Stimulated activated CD4-positive, alpha-beta T cell treated with anti-CD3 and anti-CD28 coated beads, Interleukin-1b, Interleukin-23, amount 100 ng/mL, for 1 hour (primary cell): ENCODE measurements at places on chromosomes 1 and 21.

- no peak for DNase-seq
These were observed 64.1 kb downstream of the LRRN2 start for GRCh38 chr1:204621396-204621795.

- no peak for DNase-seq
These were observed 40.2 kb upstream of the S1PR1 start for GRCh38 chr1:101196668-101197067.

DNA sequence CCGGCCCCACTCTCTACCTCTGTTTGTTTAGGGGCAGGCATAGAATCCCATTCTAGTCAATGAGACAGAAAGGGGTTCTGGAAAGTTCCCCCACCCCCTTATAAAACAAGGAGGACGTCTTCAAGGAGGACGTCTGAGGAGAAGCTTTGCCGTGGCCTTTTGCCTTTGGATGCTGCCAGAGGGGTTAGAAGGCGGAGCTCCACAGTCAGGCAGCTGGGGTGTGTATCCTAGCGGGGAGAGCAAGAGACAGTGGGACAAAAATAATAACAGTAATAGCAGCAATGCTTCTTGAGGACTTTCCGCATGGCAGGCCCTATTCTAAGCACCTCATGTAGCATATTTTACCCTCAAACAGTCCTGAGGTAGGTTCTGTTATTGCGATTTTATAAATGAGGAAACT is 48.2 kb upstream of the TENT5B start:
- DNase-seq = no peak

DNA sequence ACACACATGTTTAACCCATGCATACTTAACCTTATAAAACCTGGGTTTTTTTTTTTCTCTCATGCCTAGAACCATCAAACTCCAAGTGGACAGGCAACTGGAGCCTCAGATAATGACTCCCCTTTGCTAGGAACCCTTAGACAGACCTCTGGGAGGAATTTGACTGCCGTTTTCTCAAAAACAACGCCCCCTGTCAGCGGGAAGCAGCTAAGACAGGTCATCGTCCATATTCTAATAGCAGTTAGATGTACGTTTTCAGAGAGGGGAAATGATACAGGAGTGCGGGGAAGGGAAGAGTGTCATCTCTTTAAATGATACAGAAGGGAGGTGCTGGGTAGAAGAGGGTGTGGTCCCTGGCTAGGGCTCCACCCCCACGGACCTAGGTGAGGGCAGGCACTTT is 34.7 kb downstream of the LRRC3 start:
- no peak for DNase-seq

DNA sequence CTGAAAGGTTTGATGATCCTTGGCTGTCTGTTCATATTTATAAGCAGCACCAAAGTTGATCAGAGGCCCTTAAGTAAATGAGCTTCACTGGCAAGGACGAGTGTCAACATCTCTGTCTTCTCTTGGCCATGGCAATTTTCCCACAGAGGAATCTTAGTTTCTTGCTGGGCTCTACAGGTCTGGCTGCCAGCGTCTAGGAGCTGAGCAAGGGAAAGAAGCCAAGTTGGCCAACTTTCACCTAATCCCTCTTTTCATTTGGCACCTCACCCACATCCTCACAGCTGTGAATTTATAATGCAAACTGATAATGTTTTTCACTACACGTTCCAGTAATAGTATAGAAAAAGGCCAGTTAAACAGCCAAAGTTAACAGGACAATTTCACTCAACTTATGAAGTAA is 99.0 kb upstream of the LBR start:
- no peak for DNase-seq

DNA sequence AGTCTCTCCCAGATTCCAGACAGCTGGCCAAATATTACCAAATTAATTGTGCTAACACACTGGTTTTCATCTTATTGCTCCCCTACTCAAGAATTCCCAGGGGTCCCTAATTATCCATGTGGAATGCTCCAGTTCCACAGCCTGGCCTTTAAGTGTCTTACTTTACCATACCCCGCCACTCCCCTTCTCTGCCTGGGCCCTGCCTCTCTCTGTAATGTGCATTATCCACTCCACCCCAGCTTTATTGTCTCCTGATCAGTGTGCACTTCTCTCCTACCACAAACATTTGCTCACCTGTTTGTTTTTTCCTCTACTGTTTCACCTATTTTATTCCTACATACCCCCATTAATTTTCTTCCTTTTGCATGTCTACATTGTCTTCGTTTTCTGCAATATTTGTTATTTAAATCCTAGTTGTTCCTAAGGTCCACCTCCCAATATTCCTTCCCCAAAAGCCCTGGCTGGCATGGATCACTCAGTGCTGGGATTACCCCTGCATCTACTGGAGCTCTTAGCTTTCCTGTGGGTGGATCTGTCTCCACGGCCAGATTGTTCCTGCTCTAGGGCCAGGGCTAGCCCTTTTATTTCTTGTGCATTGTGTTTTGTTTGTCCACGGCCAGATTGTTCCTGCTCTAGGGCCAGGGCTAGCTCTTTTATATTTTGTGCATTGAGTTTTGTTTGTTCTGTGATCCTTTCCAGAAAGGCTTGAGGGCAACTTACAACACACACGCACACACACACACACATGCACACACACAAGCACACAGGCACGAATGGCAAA is 33.4 kb upstream of the ATP1B1 start:
- DNase-seq = no peak

DNA sequence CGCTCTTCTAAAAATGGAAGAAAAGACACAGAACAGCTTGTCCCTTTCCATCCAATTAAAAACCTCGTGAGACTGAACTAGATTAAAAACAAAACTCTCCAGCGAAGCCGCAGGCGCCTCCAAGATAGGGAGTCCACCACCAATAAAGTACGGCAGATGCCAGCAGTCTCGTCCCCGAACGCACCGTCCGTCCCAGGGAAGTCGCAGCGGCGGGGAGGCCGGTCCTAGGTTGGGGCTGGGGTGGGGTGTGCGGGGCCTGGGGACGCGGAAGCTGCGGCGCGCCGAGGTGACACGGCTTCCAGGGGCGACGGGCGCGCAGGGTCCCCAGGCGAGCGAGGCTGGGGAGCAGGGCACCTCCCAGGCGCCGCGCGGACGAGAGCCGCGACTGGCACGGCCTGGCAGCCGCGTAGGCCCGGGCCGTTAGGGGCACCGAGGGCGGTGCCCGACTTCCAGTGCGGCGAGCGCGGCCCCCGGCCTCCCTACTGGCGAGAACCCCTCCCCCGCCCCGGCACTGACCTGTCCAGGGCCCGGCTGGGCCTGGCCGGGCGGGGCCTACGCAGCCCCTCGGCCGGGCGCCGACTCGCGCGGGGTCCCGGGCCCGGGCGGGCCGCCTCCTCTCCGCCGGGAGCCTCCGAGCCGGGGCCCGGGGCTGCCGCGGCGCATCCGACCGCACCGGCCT is 28.3 kb upstream of the A3GALT2 start:
- peak; percentile 3 for DNase-seq

DNA sequence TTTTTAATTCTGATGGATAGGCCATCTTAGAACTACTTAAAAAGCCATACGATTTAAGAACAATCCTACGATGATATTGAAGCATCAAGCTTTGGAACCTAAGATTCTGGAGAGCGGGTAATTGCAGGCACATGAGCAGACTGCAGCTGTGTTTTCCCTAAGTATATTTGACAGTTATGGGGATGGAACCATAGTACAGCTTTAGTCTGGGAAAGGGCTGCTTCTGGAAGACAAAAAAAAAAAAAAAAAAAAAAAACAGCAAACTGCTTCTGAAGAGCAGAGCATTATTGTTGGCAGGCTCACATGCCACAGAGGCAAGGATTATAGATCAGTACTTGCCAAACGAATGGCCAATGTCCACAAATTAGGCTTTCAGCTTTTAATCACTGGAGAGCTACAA is 1618.7 kb downstream of the AMY1C start:
- DNase-seq = no peak

DNA sequence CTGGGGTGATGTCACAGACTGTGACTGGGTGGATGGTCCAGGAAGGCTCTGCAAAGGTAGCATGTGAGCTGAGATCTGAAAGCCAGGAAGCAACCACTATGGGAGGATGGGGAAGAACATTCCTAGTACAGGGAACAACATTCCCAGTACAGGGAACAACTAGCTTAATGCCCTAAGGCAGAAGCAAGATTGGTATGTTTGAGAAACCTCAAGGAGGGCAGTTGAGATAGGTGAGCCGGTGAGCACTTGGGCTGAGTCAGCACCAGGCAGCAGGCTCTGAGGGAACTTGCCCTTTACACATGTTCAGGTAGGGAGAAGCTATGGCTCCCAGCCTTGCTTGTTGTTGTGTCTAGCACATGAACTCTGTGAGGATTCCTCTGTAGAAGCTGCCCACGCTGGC is 24.2 kb upstream of the CACNA1E start:
- DNase-seq = no peak

DNA sequence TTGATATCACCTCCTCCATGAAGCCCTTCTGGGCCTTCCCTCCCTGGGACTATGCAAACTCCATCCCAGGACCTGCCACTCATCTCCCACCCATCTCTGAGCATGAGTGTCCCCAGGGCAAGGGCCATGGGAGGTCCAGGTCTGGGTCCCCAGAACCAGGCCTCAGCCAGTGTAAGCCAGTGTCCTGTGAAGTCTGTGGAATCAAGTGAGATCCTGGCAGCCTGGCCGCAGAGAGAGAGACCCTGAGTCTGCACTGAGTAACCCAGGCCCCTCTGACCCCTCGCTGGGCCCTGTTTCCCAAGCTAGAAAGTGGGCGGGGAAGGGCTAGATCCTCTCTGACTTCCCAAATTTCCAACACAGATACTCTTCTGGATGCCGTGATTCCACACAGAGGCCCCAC is 132.7 kb downstream of the DMRTB1 start:
- no peak for DNase-seq

DNA sequence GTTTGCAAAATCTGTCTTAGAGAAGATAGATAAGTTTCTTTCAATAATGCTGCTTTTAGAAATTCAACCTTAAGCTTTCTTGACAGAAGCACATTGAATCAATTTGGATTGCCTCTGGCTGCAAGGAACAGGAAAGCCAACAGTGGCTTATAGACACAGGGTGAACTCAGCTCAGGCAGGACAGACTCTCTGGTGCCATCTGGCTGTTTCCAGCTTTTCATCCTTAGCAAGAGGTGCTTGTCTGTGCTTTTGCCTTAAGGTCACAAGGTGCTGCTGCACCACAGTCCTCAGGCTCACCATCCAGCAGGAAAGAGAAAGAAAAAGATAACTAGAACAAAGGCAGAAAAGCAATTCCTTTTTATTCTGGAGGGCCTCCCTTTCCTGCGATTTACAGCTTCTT is 93.7 kb upstream of the ETS2 start:
- DNase-seq = no peak

GRCh38 chr1:163608979-163609378 is 287.2 kb downstream of the NUF2 start:
- no peak for DNase-seq

- no peak for DNase-seq
These were observed 50.0 kb downstream of the SH3GLB1 start for GRCh38 chr1:86754265-86754974.

GRCh38 chr1:231584117-231584516 is 42.5 kb upstream of the DISC1 start:
- no peak for DNase-seq

DNA sequence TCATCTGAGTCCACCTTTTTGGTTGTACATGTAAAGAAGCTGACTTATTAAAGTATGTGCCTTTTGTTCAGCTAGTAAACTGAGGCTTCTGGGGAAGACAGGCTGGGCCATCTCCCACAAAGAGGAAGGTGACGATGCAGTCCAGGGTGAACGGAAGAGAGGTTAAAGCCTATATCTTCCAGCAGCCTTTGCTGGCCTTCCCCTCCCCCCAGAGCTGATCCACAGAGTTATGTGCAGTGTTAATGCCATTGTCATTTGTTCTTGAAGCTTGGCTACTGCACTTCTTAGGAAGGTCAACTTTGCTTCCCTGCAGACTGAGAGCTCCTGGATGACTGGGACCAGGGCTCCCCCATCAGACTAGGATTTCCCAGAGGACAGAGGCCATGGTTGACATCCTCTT is 2.2 kb downstream of the SLC30A2 start:
- no peak for DNase-seq

DNA sequence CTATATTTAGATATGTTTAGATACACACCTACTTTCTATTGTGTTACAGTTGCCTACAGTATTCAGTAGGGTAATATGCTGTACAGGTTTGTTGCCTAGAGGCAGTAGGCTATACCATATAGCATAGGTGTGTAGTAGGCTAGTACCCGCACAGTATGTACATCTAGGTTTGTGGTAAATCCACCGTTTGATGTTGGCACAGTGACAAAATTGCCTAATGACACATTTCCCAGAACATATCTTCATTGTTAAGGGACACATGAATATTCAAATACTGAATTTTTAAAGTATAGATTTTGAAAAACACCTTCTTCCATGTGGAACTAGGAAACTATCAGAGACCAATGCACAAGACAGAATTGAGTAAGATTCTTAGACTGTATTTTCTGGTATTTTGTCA is 22.6 kb upstream of the PDC start:
- DNase-seq = no peak

DNA sequence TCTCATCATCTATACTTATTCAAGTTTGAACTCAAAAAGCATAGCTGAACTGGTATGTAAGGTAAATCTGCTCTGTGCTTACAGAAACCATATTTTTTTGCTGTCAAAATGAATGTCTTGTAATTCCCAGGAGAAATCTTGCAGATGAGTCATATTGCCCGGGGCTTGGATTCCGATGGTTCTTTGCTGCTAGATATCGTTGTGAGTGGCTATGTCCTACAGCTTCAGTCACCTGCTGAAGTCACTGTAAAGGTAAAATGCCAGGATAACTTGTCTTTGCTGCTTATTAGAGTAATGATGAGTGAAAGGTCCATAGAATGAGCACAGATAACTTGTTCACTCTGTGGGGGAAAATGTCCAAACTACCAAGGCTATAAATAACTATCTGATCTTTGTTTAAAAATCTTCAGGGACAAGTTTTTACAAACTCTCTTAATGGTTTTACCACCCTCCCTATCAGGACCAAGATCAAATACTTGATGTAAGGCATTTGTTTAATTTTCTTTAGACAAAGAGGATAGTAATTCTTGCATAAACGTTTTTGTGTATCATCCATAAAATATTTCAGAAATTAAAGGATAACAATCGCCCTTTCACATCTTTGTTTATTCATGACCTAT is 222.3 kb downstream of the TPR start:
- no peak for DNase-seq

GRCh38 chr1:8591569-8591968 is 225.9 kb downstream of the RERE start:
- no peak for DNase-seq

GRCh38 chr1:205449254-205449749 is 6.5 kb downstream of the BLACAT1 start:
- no peak for DNase-seq

GRCh38 chr1:33347650-33347992 is 26.7 kb upstream of the A3GALT2 start:
- no peak for DNase-seq

GRCh38 chr1:229432116-229432461 is 1.8 kb downstream of the ACTA1 start:
- no peak for DNase-seq

GRCh38 chr1:119956306-119956705 is 60.0 kb upstream of the ADAM30 start:
- no peak for DNase-seq

DNA sequence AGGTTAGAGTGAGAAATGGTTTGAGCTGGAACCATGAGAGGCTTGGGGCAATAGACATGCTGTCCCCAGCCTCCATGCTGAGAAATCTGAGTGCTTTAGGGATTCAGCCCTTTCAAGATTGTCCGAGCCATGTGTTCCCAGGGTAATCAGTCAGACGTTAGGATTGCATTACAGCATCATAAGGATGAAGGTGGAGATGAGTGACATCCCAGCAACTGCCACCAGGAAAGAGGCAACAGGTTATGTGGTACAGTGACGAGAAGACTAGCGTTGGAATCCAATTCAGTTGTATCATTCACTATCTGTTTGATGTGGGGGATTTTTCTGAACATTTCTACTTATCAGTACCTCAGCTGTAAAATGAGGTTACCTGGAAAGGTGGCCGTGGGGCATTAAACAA is 1.7 kb downstream of the CAMK1G start:
- no peak for DNase-seq
